Activated CD8-positive, alpha-beta memory T cell treated with anti-CD3 and anti-CD28 coated beads for 24 hours (primary cell): ENCODE measurements at places on chromosomes 2 and 18.
A peak's percentile ranks its signal among the peaks of the same experiment; 100 is the strongest.

DNA sequence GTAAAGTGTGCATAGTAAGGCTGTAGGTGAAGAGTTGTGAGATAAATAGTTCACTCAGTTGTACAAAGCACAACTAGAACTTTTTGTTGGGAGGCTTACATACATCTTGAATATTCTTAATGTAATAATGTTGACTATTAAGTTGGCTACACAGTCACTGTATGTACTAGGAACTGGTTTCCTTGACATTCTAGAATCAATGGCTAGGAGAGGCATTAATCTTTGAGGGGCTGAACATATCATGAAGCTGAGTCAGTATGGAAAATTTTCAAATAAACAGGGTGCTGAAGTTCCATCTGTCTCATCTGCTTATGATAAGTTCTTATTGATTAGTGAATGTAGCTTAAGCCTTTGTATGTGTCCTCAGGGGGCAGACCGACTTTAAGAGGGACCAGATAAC lies 23.4 kb downstream of the METTL21A start:
- DNase-seq, result no peak

GRCh38 chr18:69996951-69997798 lies 49.5 kb upstream of the CD226 start:
- DNase-seq, result no peak

DNA sequence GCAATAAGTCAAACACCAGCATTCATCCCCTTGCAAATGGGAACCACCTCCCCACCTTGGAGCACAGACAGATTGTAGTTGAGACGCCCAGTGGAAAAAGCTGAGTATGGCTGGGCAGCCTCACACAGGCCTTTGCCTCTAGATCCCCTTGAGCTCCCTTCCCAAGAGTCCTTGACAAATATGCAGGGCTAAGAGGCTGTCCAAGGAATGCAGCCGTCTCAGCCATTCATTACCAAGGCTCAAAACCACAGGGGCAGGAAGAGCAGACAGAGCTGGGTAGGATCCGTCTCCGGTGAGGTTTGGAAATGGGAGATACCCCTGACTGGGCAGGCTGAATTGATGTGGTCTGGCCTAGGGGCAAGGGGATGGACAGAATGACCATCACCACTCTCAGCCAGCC lies 557.1 kb downstream of the TNS1 start:
- no peak for DNase-seq

DNA sequence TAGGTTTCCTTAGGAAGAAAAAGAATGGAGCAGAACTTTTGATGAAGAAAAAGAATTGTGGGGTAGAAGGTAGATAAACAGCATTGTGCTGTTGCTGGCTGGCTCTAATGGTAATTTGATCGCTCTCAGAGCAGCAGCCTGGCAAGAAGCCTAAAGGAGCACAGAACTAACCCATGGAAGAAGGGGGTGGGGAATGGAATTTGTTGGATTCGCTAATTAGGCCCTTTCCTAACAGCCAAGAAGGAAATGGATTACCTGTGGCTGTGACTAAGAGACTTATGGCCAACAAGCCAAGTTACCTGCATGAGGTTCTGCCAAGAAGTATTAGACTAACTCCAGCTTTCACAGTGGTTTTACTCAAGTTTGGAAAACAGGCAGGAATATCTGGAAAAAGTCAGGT lies 210.6 kb downstream of the IKZF2 start:
- DNase-seq, result no peak

DNA sequence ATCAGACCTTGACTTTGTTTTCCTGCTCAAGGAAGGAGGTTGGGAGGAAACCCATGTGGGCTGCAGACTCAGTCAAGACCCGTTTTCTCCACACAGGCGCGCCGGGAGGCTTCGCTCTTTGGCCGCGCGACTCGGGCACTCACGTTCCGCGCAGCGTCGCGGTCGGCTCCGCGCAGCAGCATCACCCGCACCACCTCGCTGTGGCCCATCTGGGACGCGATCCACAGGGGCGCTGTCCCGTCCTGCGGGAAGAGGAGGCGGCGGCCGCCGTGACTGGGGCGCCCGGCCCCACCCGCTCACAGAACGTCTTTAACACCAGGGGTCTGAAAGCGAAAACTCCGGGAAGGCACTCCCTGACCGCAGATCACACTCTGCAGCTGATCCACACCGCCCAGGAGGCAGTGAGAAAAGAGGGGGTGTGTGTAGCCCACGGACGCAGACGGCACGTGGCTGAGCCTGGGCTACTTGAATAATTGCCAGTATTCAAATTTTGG lies 33.1 kb upstream of the NPC1 start:
- DNase-seq, result peak; percentile 59
